ENCODE measurements at places on chromosomes 1 and 21.

- ATAC-seq: no peak
These were observed 34.9 kb downstream of the CDC14A start for GRCh38 chr1:100387209-100387608.

DNA sequence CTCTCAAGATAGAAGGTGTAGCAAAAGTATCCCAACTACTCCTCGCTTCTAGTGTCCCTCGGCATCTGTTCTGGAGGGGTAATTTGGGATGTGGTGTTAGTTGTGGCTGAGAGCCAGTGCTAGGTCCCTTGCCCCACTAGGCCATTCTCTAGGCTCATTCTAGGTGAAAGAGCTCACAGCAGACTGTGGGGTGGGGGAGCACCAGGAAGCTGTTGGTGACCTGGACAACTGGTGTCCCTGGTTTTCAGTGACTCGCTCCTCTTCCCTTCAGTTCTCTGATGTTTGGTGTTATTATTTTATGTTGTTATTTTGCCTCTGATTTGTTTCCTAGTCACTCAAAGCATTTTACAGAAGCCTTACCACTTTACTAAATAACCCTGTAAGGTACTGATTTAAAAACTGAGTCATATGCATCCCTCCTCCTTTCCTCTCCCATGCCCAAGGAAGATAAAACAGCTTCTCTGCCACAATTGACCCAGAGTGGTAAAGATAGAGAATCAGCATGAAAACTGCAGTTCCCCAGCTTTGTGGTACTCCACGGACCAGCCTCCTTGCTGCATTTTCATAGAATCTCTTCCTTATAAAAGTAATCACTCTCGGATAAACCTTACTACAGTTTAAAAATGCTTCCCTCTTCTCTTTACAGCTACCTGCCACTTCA is 14.1 kb downstream of the DYRK3 start:
- no peak for ATAC-seq

DNA sequence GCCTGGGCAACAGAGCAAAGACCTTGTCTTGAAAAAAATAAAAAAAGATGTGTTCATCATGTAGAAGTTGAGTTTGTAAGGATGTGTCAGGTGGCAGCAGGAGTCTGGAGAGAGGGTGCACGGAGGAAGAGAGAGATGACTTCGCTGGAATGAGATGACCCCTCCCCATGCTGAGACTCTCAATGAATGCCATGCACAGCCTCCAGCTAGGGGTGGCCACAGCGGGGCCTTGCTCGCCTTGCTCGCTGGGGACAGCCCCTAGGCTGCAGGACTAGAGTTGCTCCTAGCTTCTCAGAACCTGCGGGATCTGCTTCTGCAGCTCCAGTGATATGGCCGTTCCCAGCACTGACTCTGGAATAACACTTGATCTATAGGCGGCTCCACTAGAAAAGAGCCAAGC is 6.6 kb upstream of the C2CD2 start:
- no peak for ATAC-seq

GRCh38 chr1:106780066-106780465 is 276.4 kb upstream of the PRMT6 start:
- no peak for ATAC-seq

- ATAC-seq: no peak
These were observed 7.1 kb downstream of the PUSL1 start for GRCh38 chr1:1315435-1315954.

DNA sequence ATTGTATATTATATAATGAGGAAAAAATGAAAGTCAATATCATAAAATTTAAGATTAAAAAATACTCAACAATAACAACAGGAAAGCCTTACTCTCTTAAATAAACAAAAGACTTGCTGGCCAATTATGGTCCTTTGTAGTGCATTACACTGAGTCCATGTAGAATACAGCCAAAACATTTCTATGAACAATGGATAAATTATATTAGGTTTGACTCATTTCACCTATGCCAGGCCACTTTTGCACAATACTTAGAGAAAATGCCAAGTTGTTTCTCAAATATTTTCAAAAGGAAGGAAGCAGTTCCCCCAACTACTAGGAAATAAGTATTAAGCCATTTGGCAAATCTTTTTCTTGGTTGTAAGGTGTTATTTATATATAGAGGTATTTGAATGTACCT is 19.8 kb upstream of the UCK2 start:
- ATAC-seq: no peak

GRCh38 chr1:219692981-219693380 is 80.1 kb upstream of the ZC3H11B start:
- no peak for ATAC-seq

- ATAC-seq: no peak
These were observed 483 bp downstream of the TCEANC2 start for GRCh38 chr1:54053745-54054437.

- ATAC-seq: no peak
These were observed 61.5 kb downstream of the TOR3A start for GRCh38 chr1:179143322-179143721.

DNA sequence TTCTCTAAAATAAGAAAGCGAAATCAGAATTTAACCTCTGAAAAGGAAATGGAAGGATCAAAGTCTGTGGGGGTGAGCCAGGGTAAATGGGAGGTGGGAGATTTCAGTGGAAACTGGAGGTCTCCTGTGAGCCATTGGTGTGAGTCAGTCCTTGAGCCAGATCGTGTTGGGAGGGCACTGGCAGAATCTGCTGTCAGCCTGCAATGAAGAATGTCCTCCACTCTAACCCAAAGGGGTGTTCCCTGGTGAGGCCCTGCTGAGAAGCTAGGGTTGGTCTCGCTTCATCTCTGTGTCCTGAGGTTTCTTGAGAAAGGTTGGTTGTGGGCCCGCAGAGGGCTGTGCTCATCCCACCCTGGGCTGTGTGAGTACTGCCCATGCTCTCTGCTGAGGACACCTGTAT is 2.4 kb downstream of the QSOX1 start:
- no peak for ATAC-seq

- ATAC-seq: no peak
These were observed 6.0 kb upstream of the BCL10 start for GRCh38 chr1:85282424-85282823.

DNA sequence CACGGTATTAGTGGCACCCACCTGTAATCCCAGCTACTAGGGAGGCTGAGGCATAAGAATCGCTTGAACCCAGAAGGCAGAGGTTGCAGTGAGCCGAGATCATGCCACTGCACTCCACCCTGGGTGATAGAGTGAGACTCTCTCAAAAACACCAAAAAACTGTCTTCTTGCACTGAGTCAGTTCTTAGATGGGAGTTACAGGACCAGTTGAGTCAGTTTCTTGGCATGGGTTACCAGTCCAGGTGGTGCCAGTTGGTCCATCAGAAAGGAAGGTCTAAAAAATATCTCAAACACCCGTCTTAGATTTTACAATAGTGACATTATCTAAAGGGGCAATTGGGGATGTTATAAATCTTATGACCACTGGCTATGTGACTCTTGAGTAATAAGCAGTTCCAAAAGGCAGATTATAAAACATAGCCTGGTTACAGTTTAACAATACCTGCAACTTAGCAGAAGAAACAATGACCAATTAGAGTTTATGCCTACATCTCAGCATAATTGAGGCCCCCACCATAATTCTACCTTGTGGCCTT is 206.9 kb upstream of the FGGY start:
- no peak for ATAC-seq

DNA sequence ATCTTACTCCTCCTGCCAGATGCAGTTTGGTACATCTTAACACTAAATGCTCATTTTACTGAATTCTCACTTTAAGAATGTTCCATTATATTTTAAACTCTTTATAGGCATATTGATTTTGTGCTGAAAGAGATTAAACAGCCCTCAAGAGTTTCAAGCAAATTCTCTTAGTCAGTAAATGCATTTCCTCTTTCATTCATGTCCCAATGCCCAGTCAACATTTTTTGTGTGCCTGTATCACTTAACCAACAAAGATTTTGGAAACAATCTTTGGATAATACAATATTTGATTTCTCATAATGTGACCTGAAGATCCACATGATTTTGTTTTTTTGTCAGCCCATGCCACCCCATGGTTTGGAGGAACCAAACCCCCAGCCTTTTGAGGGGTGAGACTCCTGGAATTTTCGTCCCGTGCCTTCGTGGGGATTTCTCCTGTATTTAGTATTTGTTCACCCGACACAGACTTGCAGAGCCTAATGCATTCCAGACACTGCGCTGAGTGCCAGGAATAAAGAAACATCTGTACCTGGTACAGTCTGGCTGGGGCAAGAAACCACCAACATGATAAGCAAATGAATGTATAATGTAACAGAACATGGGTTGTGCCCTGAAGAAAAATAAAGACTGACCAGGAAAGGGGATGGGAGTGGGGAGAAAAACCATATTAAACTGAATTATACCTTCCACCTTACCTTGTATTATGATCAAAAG is 47.1 kb upstream of the ETS2 start:
- ATAC-seq: no peak

- ATAC-seq: no peak
These were observed 12.0 kb downstream of the COQ8A start for GRCh38 chr1:226952118-226952441.

DNA sequence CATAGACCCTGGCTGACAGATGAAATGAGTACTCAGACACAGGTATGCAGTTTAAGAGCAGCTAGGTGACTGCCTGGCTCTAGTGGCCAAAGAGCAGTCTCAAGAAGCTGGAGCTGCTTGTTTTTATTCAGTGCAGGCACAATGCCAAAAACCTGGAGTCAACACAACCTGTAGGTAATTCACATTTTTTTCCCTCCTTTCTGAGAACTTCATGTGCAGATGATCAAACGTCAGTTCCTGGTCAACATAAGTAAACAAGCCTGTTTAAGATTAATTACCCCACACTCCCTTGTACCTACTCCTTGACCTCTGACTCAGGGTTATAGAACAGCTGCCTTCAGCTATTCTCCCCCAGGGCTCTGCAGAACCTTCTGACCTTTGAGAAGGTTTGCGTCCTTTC is 17.3 kb upstream of the ACADM start:
- no peak for ATAC-seq

DNA sequence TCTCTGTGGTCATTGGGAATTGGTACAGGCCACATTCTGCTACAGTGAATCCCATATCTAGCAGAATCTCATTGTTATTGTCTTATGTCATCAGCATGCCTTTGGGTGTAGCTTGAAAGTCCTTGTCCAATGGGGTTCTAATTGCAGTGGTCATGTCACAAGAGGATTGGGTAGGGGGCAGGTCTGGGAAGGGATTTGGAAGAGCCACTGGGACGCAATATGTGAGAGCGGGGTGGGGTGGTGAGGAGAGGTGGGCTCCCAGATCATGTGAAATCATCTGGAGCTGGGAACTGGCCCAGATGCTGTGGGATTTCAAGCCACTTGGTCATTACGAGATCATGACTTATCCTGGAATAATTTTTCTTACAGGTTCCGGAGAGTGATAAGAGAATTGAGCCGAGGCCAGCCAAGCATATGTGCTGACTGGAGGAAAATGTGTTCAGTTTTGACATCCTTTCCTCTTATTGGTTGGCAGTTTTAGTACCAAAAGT is 16.3 kb downstream of the CNIH3 start:
- no peak for ATAC-seq

GRCh38 chr1:198833706-198834503 is 195.1 kb downstream of the PTPRC start:
- ATAC-seq: no peak
